ENCODE measurements at places on chromosomes 16 and 17. TPM values are rescaled to one million over a fixed set of nuclear protein-coding genes. Genes with fewer than 3 reads are reported as not detected.
A peak's percentile ranks its signal among the peaks of the same experiment; 100 is the strongest.

- no peak overlapping the region for H3K27ac ChIP-seq
- no peaks in the 10 kb centered on the region for H3K36me3 ChIP-seq
- H3K4me3 ChIP-seq, result no peak overlapping the region
- H3K27me3 ChIP-seq, result peaks cover 12% of the 10 kb centered on the region
- no peaks in the 10 kb centered on the region for H3K4me1 ChIP-seq
Observed at GRCh38 chr16:3009568-3010390, 2.9 kb upstream of the CLDN9 start.

Gene KRTAP4-6
- not detected for total RNA-seq

DNA sequence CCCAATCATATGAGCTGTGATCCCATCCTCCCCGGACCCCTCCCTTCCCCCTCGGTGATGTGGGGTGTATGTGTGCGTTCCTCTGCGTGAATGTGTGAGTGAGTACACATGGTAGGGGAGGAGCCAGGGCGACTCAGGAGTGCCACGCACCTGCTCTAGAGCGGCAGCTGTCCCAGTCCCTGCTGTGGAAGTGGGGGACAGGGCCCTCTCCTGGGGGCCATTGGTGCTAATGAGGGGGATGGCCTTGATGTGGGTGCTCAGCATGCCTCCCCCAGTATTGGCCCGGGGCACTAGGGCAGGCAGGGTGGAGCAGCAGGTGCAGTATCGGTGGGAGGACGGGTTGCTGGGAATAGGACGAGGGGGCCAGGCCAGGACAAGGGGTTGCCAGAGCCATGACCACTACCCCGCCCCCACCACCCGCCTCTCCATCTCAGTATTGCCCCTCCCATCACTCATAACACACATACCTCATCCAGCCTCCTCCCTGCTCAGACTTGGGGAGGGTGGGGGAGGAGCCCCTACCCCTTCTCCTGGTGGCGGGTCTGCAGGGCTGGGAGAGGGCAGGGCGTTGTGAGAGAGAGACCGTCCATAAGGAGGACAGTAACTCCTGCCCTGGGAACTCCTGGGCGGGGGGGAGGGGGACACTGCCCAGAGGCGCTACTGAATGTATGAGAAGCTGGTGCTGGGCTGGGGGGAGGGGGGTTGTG lies 8.5 kb downstream of the NR1D1 start:
- H3K36me3 ChIP-seq, result no peaks in the 10 kb centered on the region
- H3K4me3 ChIP-seq, result no peak overlapping the region
- peak; percentile 70 for DNase-seq
- peaks cover 30% of the 10 kb centered on the region for H3K4me1 ChIP-seq
- H3K27ac ChIP-seq, result peak overlapping the region; percentile 97

DNA sequence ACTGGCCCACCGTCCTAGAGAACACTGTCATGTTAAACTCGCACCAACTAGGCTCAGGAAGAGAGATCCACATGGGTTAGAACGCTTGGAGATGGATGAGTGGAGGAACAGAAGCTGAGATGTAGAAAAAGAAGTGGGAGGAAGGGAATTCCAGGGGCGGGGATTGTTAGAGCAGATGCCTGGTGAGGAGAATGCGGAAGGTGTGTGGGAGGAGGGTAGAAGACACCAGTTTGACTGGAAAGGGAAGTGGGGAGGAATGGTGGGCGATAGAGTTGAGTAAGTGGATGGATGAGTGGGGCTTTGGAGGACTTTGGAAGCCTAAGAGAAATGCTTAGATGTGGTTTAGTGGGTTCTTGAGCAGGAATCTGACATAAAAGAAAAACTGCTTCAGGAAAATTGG lies 37.4 kb downstream of the DHX38 start:
- H3K36me3 ChIP-seq, result no peaks in the 10 kb centered on the region
- H3K27me3 ChIP-seq, result no peaks in the 10 kb centered on the region
- no peak overlapping the region for H3K4me3 ChIP-seq
- no peak overlapping the region for H3K27ac ChIP-seq
- H3K4me1 ChIP-seq, result peaks cover 3% of the 10 kb centered on the region
- DNase-seq, result no peak

DNA sequence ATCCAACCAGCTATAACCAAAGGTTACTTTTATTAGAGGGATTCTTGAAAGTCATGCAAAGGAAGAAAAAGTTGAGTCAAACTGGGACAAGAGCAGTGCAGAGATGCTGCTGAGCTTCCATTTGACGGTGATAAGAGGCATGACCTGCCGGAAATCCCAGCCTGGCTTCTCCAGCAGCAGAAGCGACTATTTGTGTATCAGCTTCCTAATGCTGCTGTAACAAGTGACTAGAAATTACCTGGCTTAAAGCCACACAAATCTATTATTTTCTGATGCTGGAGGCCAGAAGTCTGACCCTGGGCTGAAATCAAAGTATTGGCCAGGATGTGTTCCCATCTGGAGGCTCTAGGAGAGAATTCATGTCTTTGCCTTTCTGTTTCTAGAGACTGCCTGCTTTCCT lies 41.6 kb upstream of the CPPED1 start:
- no peak overlapping the region for H3K4me3 ChIP-seq
- no peaks in the 10 kb centered on the region for H3K36me3 ChIP-seq
- H3K27ac ChIP-seq, result no peak overlapping the region

GRCh38 chr17:51820252-51820651 lies 338.3 kb downstream of the CA10 start:
- DNase-seq, result no peak
- H3K4me3 ChIP-seq, result no peak overlapping the region
- no peaks in the 10 kb centered on the region for H3K27me3 ChIP-seq
- no peaks in the 10 kb centered on the region for H3K4me1 ChIP-seq
- no peak overlapping the region for H3K27ac ChIP-seq

Gene C17orf58
- 9.6 TPM for total RNA-seq

Gene TMC5
- total RNA-seq, result 0.27 TPM

GRCh38 chr17:65918916-65919315 lies 273.0 kb downstream of the CEP112 start:
- H3K4me3 ChIP-seq, result no peak overlapping the region
- H3K4me1 ChIP-seq, result peaks cover 17% of the 10 kb centered on the region
- H3K27ac ChIP-seq, result peak overlapping the region; percentile 30
- no peak for DNase-seq
- no peaks in the 10 kb centered on the region for H3K27me3 ChIP-seq

- no peak for DNase-seq
- H3K4me1 ChIP-seq, result no peaks in the 10 kb centered on the region
- no peaks in the 10 kb centered on the region for H3K27me3 ChIP-seq
- no peak overlapping the region for H3K4me3 ChIP-seq
Observed at GRCh38 chr17:73851091-73851490, 206.8 kb upstream of the SDK2 start.

Gene CDT1
- 0.52 TPM for total RNA-seq

- no peaks in the 10 kb centered on the region for H3K27me3 ChIP-seq
- no peak overlapping the region for H3K27ac ChIP-seq
- peak; percentile 13 for DNase-seq
Observed at GRCh38 chr17:57186226-57187019, 69.9 kb upstream of the MSI2 start.

- peak overlapping the region; percentile 22 for H3K27ac ChIP-seq
- no peak overlapping the region for H3K4me3 ChIP-seq
- H3K36me3 ChIP-seq, result no peaks in the 10 kb centered on the region
Observed at GRCh38 chr17:64016974-64017373, 3.5 kb downstream of the ICAM2 start.

Gene IL34
- total RNA-seq, result 31.5 TPM

Gene SLFN14
- total RNA-seq, result not detected

Gene DPEP2NB
- not detected for total RNA-seq

Gene TBC1D3D
- total RNA-seq, result not detected

Gene EVPLL
- not detected for total RNA-seq

DNA sequence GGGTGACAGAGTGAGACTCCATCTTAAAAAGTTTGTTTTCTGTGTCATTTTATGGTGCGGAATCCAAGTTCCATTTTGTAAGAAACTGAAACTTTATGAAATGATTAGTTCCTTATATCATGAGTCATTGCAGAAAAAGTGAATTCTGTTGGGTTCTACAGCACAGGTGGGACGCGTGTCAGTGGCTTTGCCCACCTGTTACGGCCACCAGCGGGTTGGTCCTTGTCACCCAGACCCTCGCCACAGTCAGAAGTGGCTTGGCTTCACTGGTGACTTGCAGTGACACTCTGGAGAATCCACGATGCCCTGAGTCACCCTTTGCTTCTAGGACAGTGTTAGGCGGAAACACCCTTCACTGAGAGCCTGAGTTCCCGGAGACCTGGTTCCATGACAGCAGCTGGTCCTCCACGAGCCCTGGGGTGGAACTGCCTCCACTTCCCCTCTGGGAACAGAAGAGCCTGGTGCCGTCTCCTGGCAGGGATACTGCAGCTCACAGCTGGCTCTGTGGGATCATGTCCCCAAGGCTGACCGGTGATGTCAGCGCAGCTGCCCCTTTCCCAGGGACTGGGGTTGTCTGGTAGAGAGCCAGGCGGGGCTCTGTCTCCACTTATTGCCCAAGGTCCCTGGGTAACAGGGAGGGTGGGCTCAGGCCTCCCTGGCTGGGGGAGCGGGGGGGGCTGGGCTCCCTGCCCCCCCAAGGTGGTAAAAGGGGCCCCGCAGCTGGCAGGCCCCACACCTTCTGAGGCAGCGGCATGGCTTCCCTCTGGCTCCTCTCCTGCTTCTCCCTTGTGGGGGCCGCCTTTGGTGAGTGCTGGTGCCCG lies at the start of gene CTRB1:
Gene CTRB1, plus strand, starts transcription at position 733 of the 821 bp plus-strand sequence. Its CDS starts 20 bp downstream, at position 753.
- H3K36me3 ChIP-seq, result no peaks in the 10 kb centered on the region
- H3K27ac ChIP-seq, result peak within 1 kb of the TSS; percentile 73
- no peak within 1 kb of the TSS for H3K4me3 ChIP-seq
- H3K4me1 ChIP-seq, result peaks cover 8% of the 10 kb centered on the region

DNA sequence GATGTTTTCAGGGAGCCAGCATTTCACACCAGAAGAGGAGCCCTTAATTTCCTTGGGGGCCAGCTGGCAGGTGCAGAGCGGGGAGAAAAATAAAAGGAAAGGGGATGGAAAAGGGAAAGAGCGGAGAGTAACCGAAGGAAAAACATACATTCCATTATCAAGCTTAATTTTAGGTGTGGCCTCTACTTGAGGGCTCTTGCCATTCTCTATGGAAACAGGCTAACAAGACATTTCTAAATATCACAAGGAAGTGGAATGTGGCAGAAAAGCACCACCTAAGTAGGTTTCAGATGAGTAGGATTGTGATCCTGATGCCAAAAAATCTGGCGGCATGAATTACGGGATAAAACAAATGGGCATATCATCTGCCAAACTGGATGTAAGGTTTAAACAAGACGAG lies 970 bp upstream of the DYNC1LI2 start:
- no peak for DNase-seq
- no peaks in the 10 kb centered on the region for H3K36me3 ChIP-seq
- no peaks in the 10 kb centered on the region for H3K27me3 ChIP-seq
- no peak overlapping the region for H3K4me3 ChIP-seq
- no peak overlapping the region for H3K27ac ChIP-seq
- H3K4me1 ChIP-seq, result peaks cover 25% of the 10 kb centered on the region

- H3K27me3 ChIP-seq, result peaks cover 5% of the 10 kb centered on the region
- no peak overlapping the region for H3K4me3 ChIP-seq
- DNase-seq, result no peak
- H3K36me3 ChIP-seq, result no peaks in the 10 kb centered on the region
Observed at GRCh38 chr16:23031508-23032098, 117.6 kb downstream of the USP31 start.

- H3K4me3 ChIP-seq, result no peak overlapping the region
- no peak for DNase-seq
- no peaks in the 10 kb centered on the region for H3K4me1 ChIP-seq
- no peaks in the 10 kb centered on the region for H3K36me3 ChIP-seq
- no peak overlapping the region for H3K27ac ChIP-seq
Observed at GRCh38 chr16:60731329-60732050, 1304.7 kb downstream of the CDH8 start.

Gene CASKIN1
- 0.11 TPM for total RNA-seq

DNA sequence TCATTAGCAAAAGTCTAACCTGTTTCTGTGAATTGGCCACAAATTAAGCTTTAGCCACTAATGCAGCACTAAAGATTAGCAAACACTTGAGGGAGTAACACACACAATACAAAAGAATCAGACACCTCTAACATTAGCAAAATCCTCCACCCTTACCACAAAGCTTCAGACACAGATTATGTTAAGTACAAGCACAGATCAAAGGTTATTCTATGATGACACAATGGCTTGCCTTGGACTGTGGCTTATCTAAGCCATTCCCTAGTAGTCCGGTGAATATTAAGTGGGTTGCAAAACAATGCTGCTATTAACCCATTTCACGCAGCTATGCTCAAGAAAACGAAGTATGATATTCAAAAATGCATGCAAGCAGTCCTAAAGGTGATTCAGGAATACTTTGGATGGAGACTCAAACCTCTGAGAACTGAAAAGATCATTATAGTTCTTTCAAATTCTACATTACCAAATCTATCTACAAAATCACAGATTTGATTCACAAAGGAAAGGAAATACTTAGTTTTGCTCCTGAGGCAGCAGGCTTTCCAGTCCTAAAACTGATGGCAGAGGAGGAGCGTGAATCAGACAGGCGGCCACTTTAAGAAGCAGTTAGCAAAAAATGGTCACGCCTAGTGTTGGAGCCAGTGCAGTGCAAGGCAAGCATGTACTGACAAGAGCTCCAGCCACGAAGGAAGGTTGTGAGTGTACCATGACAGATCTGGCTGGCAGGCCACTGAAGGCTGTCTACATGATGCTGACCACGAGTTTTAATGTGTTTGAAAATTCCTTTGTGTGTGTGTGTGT lies 67.2 kb downstream of the PARN start:
- H3K4me1 ChIP-seq, result peaks cover 33% of the 10 kb centered on the region
- no peaks in the 10 kb centered on the region for H3K36me3 ChIP-seq
- H3K27ac ChIP-seq, result peak overlapping the region; percentile 26
- H3K27me3 ChIP-seq, result no peaks in the 10 kb centered on the region
- H3K4me3 ChIP-seq, result no peak overlapping the region

DNA sequence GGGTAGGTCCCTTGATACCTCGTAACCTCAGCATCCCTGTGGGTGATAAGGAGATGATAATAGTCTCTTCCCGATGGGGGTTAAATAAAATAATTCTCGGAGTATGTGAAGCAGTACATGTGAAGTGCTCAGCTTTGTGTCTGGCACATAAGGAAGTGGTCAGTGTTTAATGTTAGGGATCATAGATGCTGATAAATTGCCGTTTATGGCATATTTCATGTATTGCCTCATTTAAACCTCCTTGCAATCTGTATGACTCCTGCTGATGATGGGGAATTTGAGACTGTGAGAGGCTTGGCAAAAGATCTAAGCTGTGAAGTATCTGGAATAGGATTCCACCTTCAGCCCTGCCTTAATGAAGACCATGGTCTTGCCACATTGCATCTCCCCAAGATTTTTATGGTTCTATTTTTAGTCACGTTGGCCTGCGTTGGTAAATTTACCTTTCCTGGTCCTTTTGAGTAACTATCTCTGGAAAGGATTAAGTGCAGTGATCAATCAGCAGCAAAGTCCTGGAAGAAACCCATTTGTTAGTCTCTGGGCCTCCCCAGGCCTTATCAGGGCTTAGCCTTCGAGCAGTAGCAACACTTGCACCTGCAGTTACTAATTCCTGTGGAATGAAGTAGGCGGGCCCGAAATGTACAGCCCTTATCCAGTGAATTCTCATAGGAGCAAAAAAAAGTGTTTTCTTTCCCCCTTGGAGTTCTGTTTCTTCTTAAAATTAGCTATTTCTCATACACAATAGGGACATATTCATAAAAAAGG lies 144.9 kb downstream of the WWOX start:
- H3K27ac ChIP-seq, result no peak overlapping the region
- H3K27me3 ChIP-seq, result no peaks in the 10 kb centered on the region
- H3K36me3 ChIP-seq, result no peaks in the 10 kb centered on the region

Gene PRSS33
- not detected for total RNA-seq

- no peaks in the 10 kb centered on the region for H3K27me3 ChIP-seq
- peaks cover 5% of the 10 kb centered on the region for H3K4me1 ChIP-seq
- no peak overlapping the region for H3K4me3 ChIP-seq
- H3K27ac ChIP-seq, result no peak overlapping the region
- H3K36me3 ChIP-seq, result no peaks in the 10 kb centered on the region
- DNase-seq, result no peak
Observed at GRCh38 chr17:61000911-61001310, 323.3 kb downstream of the BCAS3 start.

Gene SLFN11
- 28.4 TPM for total RNA-seq
